ENCODE measurements at places on chromosomes 13 and 19. TPM values are rescaled to one million over a fixed set of nuclear protein-coding genes. Genes with fewer than 3 reads are reported as not detected.

Gene CBLC
- not detected for total RNA-seq

Gene ZNF208
- total RNA-seq = 0.07 TPM

Gene CYP2F1
- not detected for total RNA-seq

Gene ZSWIM4
- total RNA-seq = 6.9 TPM

Gene CEBPA
- not detected for total RNA-seq

Gene SHANK1
- 0.13 TPM for total RNA-seq

Gene CELF5
- total RNA-seq = not detected

Gene DACH1
- total RNA-seq = 4.1 TPM

Gene NRTN
- total RNA-seq = not detected

Gene ZFR2
- total RNA-seq = not detected
